AG04450 (cell line): ENCODE measurements at places on chromosomes 3 and 15. TPM values are rescaled to one million over a fixed set of nuclear protein-coding genes. Genes with fewer than 3 reads are reported as not detected.

The RASA2 gene
- polyA plus RNA-seq: 7.7 and 11.6 TPM in 2 replicates

The SERINC4 gene
- 0.05 TPM in 1 of 2 replicates, not detected in the other for polyA plus RNA-seq

The PRSS50 gene
- not detected in 2 replicates for polyA plus RNA-seq

The HES1 gene
- polyA plus RNA-seq: 1.3 and 1.9 TPM in 2 replicates

The WDR93 gene
- polyA plus RNA-seq: 0.05 TPM in 2 replicates

The CYP1A1 gene
- 0.04 TPM in 1 of 2 replicates, not detected in the other for polyA plus RNA-seq

The SKOR1 gene
- 0.02 TPM in 2 replicates for polyA plus RNA-seq

The RLBP1 gene
- not detected in 2 replicates for polyA plus RNA-seq

The RGMA gene
- polyA plus RNA-seq: 0.17 and 0.36 TPM in 2 replicates

The CA12 gene
- 55.5 and 61.4 TPM in 2 replicates for polyA plus RNA-seq

The LTK gene
- polyA plus RNA-seq: 0.09 and 0.20 TPM in 2 replicates

The CHL1 gene
- polyA plus RNA-seq: 0.25 and 0.40 TPM in 2 replicates

The NR2F2 gene
- 63.1 and 66.9 TPM in 2 replicates for polyA plus RNA-seq

The FILIP1L gene
- polyA plus RNA-seq: 75.5 and 90.7 TPM in 2 replicates

The ARHGEF3 gene
- polyA plus RNA-seq: 4.9 and 5.6 TPM in 2 replicates

The IGSF11 gene
- polyA plus RNA-seq: 0.05 TPM in 1 of 2 replicates, not detected in the other

The TUSC7 gene
- polyA plus RNA-seq: not detected in 2 replicates

The OXSR1 gene
- polyA plus RNA-seq: 34.7 and 42.3 TPM in 2 replicates

The LNP1 gene
- polyA plus RNA-seq: 2.7 and 3.3 TPM in 2 replicates

The UQCRC1 gene
- 379 and 468 TPM in 2 replicates for polyA plus RNA-seq

The SEMA3G gene
- polyA plus RNA-seq: 0.02 TPM in 1 of 2 replicates, not detected in the other

The POMGNT2 gene
- 9.3 and 10.8 TPM in 2 replicates for polyA plus RNA-seq

The P2RY12 gene
- polyA plus RNA-seq: not detected in 2 replicates

The TFDP2 gene
- polyA plus RNA-seq: 33.4 and 63.4 TPM in 2 replicates
